Cortex of kidney (tissue), 1 donor: ENCODE measurements at places on chromosomes 7 and 10.

DNA sequence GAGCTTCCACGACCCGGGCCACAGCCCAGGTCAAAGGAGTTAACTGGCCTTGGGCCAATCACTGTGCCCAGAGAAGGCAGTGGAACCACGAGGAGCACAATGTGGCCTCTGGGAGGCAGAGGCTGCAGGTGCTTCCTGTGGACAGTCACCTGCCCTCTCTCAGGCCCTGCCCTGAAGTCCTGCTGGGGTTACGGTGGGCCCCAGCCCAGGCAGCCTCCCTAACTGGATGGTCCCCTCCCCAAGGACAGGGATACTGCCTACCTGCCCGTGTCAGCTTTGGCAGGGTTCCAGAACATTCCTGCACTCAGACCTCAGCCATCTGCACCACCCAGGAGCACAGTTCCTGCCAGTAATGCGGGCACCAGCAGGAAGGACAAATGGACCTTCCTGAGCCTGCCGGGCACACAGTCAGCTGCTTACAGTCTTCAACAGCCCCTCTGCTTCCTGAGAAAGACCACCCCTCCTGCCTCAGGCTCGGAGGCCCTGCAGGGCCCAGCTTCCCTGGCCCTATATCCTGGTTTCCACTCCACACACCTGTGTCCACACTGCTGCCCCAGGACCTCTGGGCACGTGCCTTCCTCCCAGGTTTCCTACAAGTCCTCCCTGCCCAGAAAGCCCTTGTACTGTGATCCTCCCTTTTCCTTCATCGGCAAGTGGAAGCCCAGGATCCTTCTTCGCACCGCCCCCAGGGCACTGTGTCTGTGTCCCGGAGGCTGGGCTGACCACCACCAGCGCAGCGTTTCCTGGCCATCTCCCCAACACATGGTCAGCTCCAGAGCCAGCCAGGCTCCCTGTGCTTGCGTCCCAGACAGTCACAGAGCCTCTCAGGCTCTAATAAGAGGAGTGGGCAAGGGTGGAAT lies 23.3 kb downstream of the WDR86 start:
- no peak for DNase-seq

- DNase-seq: no peak
Measured at GRCh38 chr7:43114458-43114780, 2.0 kb downstream of the HECW1 start.

GRCh38 chr7:155002411-155003091 lies 373 bp downstream of the PAXIP1 start:
- DNase-seq: no peak

GRCh38 chr10:34955391-34955790 lies 134.8 kb downstream of the CUL2 start:
- no peak for DNase-seq

GRCh38 chr10:54961040-54961439 lies 160.0 kb upstream of the PCDH15 start:
- no peak for DNase-seq

DNA sequence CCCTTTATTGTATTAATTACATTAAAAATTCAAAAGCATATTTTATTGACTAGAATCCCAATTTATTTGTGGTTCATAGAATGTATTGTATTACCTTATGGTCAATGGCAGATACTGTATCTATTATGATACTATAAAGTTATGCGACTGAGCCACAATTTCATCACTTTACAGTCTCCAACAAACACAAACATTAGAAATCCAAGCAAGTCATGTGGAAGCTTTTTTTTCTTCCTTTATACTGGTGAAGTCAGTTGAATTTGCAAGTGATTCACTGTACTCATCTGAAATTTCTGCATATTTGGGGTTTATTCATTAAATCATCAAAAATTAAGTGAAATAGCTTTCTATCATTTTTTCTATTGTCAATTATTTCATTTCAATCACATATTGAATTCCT lies 54.3 kb downstream of the BMPER start:
- DNase-seq: no peak

DNA sequence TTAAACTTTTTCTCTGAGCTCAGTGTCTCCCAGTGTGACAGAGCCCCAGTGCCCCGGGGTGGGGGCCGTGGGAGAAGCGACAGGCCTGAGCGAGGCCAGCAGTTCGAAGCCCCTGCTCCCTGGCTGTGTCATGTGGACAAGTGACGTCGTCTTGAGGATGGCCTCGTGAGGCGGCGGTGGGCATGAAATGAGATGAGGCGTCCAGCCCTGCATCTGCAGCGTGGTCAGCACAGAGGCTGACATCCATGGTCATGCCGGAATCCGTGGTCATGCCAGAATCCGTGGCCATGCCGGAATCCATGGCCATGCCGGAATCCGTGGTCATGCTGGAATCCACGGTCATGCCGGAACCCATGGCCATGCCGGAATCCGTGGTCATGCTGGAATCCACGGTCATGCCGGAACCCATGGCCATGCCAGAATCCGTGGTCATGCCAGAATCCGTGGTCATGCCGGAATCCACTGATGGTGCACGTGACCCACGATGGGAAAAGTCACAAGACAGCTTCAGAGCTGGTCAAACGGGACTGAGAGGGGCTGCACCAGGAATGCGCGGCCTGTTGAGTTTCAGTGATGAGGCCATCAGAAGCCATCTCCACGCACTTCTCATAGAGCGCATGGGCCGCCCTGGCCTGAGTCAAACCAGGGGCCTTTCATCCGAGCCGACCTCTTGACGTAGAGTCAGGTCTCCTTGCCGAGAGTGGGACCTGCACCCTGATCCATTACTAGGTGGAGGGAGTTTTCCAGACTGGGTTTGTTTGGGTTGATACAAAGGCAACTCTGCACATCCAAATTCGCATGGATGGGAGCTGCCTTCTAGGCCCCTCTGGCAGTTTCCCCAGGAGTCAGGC lies 342.5 kb downstream of the PTPRN2 start:
- no peak for DNase-seq

GRCh38 chr7:45684910-45685618 lies 110.9 kb downstream of the ADCY1 start:
- no peak for DNase-seq

DNA sequence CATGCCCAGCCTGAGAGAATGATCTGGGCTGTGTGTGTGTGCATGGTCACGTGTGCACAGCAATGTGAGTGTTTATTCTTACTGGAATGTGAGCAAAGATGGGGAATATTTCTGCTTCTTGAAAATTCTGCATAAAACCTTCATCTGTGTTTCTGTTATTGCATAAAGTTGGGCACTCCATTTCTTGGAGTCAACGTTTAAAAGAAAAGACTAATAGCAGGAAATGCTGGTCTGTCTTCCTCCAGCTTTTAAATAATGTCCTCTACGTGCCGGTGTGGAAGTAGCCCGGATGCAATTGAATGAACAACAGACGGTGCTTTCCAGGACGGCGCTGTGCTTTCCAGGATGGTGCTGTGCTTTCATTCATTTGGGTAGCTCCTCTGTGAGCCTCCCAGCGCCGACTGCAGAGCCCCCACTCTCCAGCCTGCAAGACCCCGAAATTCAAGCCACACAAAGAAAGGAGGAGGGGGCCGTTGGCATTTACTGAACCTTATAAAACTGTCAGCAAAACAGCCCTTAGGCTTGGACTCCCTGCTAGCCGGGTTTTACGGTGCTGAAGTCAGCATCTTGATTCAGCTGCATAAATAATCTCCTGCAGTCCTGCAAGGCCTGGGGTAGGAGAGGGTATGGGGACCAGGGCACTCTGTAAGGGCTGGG lies 158.2 kb upstream of the PRKCQ start:
- DNase-seq: no peak

GRCh38 chr10:62545160-62546066 lies 171.2 kb downstream of the ZNF365 start:
- no peak for DNase-seq

- DNase-seq: no peak
Measured at GRCh38 chr10:74824184-74824899, 2.1 kb upstream of the KAT6B start.

DNA sequence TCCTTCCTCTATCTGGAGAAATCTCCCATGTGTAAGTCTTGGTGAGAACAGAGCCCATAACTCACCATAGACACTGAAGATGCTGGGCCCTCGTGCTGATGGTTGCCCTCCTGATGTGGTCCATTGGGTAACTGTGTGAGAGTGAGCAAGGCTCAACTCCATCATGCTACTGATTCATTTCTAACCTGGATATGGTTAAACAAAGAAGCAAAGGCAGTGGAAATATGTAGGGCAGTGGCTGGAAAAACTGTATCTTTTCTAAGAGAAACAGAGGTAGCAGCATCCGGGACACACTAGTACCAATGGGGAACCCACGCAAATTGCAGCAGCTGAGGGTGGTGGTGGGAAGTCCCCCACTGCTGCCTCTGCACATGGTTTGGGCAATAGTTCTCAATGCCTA lies 221.7 kb downstream of the KLF6 start:
- DNase-seq: no peak

GRCh38 chr7:105345725-105346124 lies 43.0 kb downstream of the SRPK2 start:
- no peak for DNase-seq

GRCh38 chr7:141397236-141398163 lies 153.7 kb upstream of the AGK start:
- DNase-seq: no peak
